NCI-H526 treated with DMSO at 0.1 percent for 48 hours (cell line): ENCODE measurements at places on chromosomes 3 and 15.

DNA sequence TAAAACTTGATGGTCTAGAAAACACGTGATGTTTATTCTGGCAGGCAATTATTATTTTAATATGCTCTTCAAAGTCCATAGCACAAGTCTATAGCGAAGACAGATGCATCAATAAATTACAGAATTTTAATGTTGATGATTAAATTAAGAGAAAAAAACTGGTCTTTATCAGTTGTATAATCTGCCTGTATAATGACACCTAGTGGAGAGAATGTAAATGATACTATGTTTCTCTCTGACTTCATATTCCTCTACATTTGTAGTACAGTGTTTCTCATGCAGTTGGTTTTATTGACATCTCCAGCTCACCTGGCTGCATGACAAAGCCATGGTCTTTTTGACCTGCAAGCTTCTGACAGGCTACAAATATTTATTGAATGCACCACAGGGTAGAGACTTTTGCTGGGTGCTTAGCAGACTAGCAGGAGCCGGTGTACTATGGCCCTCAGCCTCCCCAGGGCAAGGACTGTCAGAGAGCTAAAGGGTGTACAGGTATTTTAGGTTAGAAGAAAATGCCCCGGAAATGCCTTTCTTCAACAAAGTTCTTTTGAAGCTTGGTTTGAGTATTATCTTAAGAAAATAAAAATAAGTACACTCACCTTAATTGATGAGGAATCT, 289.9 kb downstream of the GAP43 start:
- no peak for DNase-seq

GRCh38 chr3:171157286-171157685, 130.8 kb upstream of the SLC2A2 start:
- DNase-seq = no peak

DNA sequence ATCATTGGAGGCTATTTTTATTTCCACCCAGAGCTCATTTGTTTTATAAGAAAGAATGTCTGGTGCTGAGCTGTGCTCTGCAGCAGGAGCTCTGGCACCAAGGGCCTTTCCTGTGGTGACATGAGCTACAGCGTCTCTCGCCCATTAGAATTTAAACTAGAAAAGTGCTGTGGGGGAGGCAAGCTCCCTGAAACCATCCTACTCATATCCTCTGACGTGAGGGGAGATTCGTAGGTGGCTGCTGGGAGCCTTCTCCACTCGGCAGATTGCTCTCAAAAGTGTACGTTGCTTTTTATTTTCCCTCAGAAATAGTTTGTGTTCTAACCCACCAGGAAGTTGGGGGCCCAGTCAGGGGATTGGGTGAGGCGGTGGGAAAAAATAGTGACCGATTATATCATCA, 76.3 kb upstream of the ARHGEF3 start:
- no peak for DNase-seq

- DNase-seq = no peak
Observed at GRCh38 chr3:186121968-186122367, 13.1 kb upstream of the ETV5 start.

- DNase-seq = no peak
Observed at GRCh38 chr3:29183346-29184087, 97.4 kb upstream of the RBMS3 start.

- no peak for DNase-seq
Observed at GRCh38 chr3:145754605-145755289, 406.2 kb downstream of the PLOD2 start.

DNA sequence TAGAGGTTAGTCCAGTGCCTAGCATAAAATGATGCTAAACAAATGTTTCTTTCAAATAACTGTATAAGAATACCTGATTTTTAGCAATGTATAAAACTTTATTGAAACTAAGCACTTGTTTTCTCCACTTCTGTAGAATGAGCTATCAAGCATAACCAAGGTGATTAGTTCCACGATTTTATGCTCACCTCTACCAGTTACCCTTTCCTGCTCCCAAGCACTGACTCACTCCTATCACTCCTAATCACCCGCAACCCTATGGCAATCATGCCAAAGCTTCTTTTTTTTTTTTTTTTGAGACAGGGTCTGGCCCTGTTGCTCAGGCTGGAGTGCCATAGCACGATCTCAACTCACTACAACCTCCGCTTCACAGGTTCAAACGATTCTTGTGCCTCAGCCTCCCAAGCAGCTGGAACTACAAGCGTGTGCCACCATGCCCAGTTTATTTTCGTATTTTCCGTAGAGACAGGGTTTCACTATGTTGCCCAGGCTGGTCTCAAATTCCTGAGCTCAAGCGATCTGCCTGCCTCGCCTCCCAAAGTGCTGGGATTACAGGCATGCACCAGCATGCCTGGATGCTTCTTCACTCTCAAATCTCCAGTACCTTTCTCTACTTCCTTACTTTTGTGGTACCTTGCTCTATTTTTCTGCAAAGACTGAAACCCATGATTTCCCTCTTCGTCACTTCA, 3.9 kb downstream of the HSPBAP1 start:
- DNase-seq = no peak

GRCh38 chr3:101862416-101863165, 13.3 kb downstream of the NFKBIZ start:
- no peak for DNase-seq

DNA sequence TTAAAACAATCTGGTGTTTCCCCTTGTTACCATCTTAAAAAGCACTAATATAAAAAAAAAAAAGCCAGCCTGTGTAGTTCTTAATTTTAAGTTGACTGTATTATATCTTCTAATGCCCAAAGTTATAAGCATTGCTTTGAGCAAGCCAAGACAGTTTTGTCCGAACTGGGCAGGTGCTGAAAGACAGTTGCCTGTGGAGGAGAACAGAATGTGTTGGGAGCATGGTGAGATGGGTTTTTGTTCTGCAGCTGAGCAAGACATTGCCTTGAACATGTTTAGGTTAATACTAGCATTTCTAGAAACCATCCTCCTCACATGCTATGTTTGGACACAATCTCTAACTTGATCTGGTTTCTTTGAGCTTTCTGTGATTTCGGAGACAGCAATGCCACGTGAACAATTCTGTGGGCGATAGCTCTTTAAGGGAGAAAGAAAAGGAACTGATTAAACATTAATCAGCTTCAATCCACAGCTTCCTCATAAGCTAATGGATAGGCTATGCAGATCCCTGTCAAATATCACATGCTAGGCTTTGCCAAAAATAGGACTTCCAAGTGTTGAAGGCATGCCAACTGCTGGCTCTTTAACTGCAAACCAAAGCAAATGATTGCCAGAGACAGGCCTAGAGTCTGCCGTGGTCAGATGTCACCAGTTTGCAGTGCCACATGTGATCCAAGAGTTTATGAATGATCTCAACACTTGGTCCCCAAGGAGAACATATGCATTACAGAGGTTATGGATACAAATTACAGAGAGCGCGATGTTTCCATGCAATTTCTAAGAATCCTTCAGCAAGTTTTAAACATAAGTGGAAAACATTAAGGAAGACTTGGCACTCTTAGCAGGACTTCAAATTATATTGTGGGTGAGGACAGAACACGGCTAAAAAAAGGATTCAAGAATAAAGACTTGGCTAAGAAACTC, 428.1 kb downstream of the ROBO2 start:
- no peak for DNase-seq

GRCh38 chr3:37730825-37731224, 130.9 kb upstream of the CTDSPL start:
- no peak for DNase-seq

- no peak for DNase-seq
Observed at GRCh38 chr3:146501752-146502151, 32.4 kb upstream of the PLSCR2 start.

DNA sequence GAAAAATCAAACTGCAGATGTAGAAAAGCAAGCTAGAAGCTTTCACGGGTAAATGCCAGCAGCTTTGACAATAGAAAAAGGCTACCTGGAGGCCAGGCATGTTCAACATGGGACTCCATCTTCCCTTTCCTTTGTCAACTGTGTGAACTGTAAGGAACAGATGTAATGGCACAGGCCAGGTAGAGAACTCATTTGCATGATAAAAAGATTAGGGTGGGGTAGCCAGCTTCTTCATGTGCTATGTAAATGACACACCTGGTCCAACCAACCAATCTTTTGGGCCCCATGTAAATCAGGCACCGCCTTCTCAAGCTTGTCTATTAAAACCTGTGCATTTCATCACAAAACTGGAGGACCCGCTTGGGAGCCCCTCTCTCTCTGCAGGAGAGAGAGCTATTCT, 686.5 kb upstream of the GOLIM4 start:
- peak; percentile 3 for DNase-seq

GRCh38 chr3:133474817-133475216, 75.0 kb downstream of the BFSP2 start:
- DNase-seq = no peak

DNA sequence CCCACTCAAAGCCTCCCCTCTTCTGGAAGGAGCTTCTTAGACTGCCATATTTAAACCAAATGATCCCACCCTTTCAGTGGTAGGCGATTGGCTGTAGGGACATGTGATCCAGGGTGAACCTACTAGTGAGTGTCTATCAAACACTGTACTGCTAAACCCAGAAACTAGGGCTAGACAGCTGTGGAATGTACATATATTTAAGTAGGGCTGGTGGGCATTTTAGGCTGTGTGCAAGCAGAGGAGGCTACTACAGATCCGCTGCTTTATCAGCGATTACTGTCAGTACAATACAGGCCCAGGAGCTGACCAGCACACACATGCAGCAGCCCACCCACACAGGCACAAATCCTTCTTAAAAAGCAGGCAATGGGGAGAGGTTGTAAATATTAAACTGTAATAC, 15.4 kb upstream of the LARP6 start:
- DNase-seq = no peak

DNA sequence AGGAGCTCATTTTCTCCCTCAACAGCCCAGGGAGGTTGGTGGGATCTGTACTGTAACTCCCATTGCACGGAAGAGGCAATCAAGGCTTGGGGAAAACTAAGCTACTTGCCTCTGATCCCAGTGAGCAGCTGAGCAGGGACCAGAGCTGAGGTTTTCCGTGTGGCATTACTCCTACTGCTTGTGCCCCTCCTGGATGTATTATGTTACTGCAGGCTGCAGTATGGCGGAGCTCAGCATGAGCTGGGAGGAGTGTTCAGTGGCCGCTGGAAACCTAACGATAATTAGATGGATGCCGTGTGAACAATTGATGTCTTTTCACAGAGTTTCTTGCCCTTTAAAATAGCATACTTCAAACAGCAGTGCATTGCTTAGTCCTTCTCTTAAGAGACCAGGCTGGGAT, 2.0 kb upstream of the TPRG1 start:
- DNase-seq = no peak

DNA sequence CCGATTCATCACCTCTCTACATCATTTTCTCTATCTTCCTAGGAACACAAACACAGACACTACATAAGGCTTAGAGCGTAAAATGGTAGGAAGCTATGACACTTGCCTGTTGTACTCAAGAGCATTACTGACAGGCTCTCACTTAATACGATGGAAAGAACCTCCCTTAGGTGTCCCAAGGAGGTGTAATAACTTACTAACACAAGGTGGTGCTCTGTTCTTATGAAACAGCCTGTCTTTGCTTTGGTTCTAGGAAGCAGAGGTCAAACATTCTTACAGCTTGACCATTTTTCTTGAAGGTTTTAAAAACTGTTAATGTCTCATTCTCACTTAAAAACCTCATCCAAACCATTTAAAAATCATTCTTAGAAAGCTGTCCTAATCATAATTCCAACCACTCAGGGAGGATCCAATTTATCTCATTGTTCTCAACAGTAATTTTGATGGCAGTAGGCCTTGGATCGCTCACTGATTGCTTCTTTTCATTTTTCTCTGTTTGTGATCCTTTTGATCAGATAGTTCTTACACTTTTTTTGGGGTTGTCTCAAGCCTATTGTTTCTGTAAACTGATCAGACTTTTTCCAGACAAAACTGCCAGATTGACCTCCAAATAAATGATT, 317.8 kb upstream of the AGTR1 start:
- peak; percentile 76 for DNase-seq

- DNase-seq = no peak
Observed at GRCh38 chr15:38781196-38781595, 216.6 kb upstream of the RASGRP1 start.

DNA sequence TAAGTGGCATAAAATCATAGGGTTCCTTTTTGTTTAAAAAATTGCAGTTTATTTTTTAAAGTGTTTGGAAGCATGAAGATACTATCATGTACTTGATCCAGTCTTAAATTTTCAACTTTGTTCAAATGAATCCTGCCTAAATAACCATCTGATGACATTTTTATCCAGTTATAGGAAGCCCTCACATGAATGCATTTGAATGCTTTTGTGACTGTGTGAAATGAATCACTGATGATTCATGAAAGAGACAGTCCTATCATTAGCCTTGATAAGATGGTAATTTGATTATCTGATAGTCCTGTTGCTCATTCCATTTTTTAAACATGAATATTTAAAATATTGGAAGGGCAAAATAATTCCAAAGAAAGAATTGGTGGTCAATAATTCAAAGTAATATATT, 401.9 kb upstream of the ROBO2 start:
- no peak for DNase-seq

DNA sequence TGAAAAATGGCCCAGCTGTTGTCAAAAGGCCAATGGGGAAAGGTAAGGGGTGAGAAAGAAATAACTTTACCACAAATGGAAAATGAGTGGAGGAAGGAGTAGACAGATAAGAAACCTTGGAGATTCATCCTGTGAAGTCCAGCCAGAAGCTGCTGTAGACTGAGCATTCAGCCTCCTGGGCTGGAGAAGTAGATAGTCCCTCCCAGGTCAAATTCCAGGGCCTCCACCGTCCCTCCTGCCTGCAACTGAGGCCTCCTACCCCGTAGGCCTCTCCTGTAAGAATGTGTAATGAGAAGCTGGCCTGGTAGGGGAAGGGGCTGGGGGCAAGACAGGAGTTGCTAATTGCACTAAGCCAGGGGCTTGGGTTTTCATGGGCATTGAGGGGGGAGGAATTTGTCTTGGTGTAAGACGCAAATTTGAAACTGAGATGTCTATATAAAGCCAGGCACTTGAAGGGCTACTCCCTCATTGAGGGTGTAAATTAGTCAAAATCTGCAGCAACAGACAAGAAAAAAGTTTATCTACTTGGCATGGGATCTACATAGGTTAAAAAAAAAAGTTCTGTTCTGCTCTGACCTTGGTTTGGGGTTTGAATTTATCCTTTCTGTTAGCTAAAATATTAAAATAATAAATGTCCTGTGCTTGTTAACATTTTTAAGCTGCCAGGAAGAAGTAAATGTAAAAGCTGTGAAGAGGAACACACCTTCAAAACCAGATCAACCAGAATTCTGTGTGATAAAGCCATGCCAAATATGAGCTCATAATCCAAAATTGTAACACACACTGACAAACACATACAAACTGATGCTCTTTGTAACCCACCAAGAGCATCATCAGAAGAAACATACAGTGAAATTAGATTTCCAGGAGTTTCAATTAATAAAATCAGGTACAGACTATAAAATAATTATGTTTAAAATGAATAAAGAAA, 1.7 kb upstream of the RBP2 start:
- no peak for DNase-seq

DNA sequence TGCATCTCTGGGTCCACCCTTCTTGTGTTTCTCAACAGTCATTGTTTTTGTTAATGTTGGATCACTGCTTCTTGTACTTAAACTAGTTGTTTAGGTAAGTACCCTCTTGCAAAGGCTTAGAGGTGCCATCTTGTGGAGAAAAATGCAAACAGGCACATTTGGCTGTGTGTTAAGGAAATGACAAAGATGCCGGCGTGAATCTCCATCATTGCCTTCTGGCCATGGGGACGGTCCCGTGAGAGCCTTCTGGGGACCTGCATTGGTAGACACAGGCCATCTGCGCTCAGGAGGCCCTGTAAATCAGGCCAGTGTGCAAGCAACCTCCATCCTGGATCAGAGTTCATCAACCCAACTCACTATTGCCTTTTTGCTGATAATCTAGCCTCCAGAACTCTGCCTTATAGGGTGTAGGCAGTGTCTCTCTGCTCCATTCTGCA, 158.6 kb upstream of the NR2E3 start:
- peak; percentile 40 for DNase-seq
